Caco-2 (cell line): ENCODE measurements at places on chromosomes 12 and 14. TPM values are rescaled to one million over a fixed set of nuclear protein-coding genes. Genes with fewer than 3 reads are reported as not detected.

DNA sequence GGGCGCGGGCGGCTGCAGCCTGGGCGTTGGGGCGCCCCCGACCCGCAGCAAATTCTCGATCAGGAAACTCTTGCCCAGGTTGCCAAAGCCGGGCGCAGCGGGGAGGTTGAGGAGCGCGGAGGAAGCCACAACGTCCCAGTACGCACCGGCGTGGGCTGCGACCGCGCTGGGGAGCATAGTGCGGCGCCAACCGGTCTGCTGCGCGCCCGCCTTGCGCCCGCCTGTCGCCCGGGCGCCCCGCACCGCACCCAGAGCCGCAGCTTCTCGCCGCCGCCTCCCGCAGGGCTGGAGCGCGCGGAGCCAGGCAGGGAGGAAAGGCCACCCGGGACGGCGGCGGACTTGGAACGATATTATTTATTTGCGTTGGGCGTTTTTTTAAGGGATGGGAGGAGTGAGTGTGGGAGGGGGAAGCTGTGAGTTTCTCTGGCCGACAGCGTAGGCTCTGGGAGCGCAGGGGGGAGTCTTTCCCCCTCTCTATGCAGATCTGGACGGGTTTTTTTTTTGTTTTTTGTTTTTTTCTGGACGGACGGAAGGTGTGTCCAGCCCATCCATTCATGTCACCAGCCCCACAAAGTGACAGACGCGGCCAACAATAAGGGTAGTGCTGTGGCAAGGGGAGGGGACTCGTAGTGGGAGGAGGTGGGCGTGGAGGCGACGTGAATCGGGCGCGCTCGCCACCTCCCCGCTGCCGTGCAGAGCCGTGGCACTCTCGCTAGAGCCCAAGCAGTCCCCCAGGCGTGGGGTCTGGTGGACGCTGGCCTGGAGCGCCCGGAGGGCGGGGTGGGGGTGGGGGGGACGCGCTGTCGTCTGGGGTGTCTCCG, at the start of gene DBX2:
TSS of gene DBX2 (minus strand) at position 349 of the 821 bp plus-strand sequence. CDS start at position 177, 172 bp downstream.
- DNase-seq, result no peak
- H3K4me3 ChIP-seq, result peak within 1 kb of the TSS; percentile 1; the same call in 1 of the 2 replicates
- no peak within 1 kb of the TSS for H3K27ac ChIP-seq

GRCh38 chr14:38559711-38560110, 303.8 kb upstream of the CLEC14A start:
- DNase-seq, result no peak
- H3K4me1 ChIP-seq, result no peaks in the 10 kb centered on the region
- H3K27ac ChIP-seq, result no peak overlapping the region
- no peaks in the 10 kb centered on the region for H3K36me3 ChIP-seq
- no peak overlapping the region for H3K4me3 ChIP-seq

DNA sequence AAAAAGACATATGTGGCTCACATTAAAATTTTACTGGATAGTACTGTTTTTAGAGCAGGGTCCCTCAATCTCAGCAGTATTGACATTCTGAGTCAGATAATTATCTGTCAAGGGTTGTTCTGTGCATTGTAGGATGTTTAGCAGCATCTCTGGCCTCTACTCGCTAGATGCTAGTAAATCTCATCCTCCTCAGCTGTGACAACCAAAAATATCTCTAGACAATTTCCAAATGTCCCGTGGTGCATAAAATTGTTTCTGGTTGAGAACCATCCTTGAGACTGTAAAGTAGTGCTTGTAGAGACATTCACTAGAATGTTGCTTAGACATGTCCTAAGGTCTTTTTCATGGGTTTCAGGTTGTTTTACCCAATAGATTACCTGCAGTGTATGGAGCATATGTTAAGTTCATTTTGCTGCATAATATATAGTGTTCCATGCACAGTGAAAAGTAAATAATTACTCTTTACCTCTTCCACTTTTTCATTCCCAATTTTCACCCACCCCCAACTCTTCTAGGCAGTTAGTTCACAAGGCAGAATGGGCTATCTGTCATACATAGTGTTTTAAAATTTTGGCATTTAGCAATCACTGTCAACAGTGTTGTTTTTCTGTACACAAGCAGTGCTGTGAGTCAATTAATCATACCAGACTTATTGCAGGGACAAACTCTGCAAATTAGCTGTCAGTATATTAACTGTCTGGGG, 200.2 kb upstream of the SLC38A2 start:
- H3K4me3 ChIP-seq, result no peak overlapping the region
- H3K4me1 ChIP-seq, result no peaks in the 10 kb centered on the region
- DNase-seq, result no peak
- H3K27ac ChIP-seq, result no peak overlapping the region

DNA sequence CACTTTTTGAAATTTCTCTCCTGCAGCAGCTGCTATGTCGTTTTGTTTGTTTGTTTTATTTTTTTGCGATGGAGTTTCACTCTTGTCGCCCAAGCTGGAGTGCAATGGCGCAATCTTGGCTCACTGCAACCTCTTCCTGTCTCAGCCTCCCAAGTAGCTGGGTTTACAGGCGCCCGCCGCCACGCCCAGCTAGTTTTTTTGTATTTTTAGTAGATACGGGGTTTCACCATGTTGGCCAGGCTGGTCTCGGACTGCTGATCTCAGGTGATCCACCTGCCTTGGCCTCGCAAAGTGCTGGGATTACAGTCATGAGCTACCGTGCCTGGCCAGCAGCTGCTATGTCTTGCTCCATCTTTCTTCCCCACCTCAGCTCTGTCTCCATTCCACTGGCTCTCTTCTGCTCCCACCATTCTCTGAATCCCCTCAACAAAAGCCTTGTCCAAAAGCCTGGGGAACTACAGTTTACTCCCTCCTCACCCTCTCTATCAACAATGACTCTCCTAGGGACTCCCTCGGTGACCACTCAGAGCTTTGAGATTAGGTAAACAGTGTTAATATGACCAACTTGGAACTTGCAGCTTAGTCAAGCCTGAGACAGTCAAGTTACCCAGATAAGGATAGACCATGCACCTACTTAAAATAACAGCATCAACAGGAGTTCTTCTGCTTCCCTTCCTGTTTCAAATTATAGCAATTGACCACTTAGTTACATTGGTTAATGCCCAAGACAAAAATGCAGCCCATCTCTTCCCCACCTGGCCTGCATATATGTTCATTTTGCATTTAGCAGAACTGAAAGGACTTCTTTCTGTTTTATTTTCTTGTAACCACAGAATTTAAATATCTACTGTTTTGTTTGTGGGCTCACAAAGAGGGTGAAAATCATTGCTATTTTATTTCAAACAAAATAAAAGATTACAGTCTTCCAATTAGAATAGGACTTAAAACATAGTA, 189.0 kb upstream of the AMIGO2 start:
- no peak for DNase-seq
- no peaks in the 10 kb centered on the region for H3K36me3 ChIP-seq

LRRC10 gene
- not detected in 2 replicates for total RNA-seq

BEGAIN gene
- total RNA-seq, result 0.54 TPM in 1 of 2 replicates, not detected in the other

GRCh38 chr12:20578142-20578541, 117.0 kb upstream of the SLCO1C1 start:
- no peaks in the 10 kb centered on the region for H3K36me3 ChIP-seq
- no peak for DNase-seq
- H3K4me1 ChIP-seq, result no peaks in the 10 kb centered on the region
- no peaks in the 10 kb centered on the region for H3K27me3 ChIP-seq
- no peak overlapping the region for H3K27ac ChIP-seq

DNA sequence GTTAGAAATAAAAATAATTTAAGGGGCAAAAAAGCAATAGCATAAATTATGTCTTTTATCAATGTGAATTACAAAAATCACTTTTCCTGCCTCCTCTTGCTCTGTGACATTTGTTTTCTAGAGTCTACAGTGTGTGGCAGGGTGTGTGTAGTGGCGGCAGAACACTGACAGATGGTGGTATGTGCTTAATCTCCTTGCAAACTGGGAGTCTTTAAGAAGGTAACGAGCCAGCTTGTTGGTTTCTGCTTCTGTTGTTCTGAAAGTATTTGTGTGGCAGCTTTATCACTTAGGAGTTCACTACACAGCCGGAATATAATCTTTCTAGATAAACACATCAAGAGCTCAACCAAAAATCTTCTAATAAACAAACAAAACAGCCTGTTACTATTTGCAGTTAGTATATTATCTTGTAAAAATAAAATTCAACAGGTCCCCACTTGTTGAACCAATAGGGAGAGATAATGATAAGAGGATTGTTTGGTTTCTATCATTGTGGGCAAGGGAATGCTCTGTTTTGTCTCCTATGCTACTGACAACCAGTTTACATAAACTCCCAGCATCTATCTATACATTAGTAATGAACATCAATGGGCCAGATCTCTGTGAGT, 13.0 kb downstream of the CDKL1 start:
- H3K4me3 ChIP-seq, result no peak overlapping the region
- DNase-seq, result peak; percentile 26
- no peak overlapping the region for H3K27ac ChIP-seq

GNG2 gene
- 8.6 and 16.1 TPM in 2 replicates for total RNA-seq

- no peak overlapping the region for H3K27ac ChIP-seq
- no peaks in the 10 kb centered on the region for H3K27me3 ChIP-seq
- no peak overlapping the region for H3K4me3 ChIP-seq
- no peaks in the 10 kb centered on the region for H3K36me3 ChIP-seq
- H3K4me1 ChIP-seq, result 0 out of 2 replicates have a peak, but pooled peaks cover 3% of the 10 kb centered on the region
Measured at GRCh38 chr12:96495841-96496545, 6.6 kb downstream of the CFAP54 start.

VRTN gene
- 1.7 and 1.8 TPM in 2 replicates for total RNA-seq

DNA sequence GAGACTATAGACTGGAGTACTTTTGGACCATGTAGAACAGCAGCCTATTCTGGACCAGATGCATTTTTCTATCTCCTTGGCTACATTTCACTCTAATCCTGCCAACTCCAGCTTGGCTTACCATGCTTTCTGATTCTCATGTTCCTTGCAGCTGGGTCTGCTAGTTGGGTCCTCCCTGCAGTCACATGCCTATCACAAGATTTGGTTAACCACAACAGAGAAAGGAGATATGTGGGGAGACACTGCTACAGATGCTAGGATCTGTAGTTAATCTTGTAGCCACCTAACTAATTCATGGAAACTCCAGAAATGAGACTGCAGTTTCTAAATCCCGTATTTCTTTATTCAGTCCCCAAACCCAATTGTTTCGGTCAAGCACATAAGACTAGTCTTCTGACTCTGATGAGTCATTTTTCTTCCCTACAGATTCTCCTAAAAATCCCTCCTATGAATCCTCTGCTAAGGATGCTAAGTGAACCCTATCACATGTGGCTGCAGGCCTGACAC, 410.6 kb downstream of the DAD1 start:
- no peak for DNase-seq
- peaks cover 28% of the 10 kb centered on the region for H3K4me1 ChIP-seq
- H3K36me3 ChIP-seq, result no peaks in the 10 kb centered on the region
- no peaks in the 10 kb centered on the region for H3K27me3 ChIP-seq

GRCh38 chr14:98296895-98297294, 975.1 kb downstream of the BCL11B start:
- no peak overlapping the region for H3K4me3 ChIP-seq
- H3K4me1 ChIP-seq, result no peaks in the 10 kb centered on the region
- H3K27ac ChIP-seq, result no peak overlapping the region
- no peak for DNase-seq

ARID4A gene
- total RNA-seq, result 30.7 and 31.5 TPM in 2 replicates

GRCh38 chr14:92310776-92311375, 12.1 kb upstream of the SLC24A4 start:
- DNase-seq, result no peak
- no peak overlapping the region for H3K4me3 ChIP-seq
- H3K4me1 ChIP-seq, result no peaks in the 10 kb centered on the region
- H3K27ac ChIP-seq, result no peak overlapping the region

- H3K4me1 ChIP-seq, result no peaks in the 10 kb centered on the region
- H3K4me3 ChIP-seq, result no peak overlapping the region
- DNase-seq, result no peak
- H3K27ac ChIP-seq, result no peak overlapping the region
Measured at GRCh38 chr14:85762526-85762925, 232.6 kb downstream of the FLRT2 start.

TEAD4 gene
- 96.2 and 97.8 TPM in 2 replicates for total RNA-seq

TMCC3 gene
- total RNA-seq, result 2.1 and 4.3 TPM in 2 replicates

GRCh38 chr12:87491089-87491488, 538.1 kb downstream of the C12orf50 start:
- DNase-seq, result peak; percentile 2
- peaks cover 6% of the 10 kb centered on the region; the same call in 1 of the 2 replicates for H3K4me1 ChIP-seq
- H3K4me3 ChIP-seq, result no peak overlapping the region
- no peaks in the 10 kb centered on the region for H3K27me3 ChIP-seq
- no peaks in the 10 kb centered on the region for H3K36me3 ChIP-seq

SPRING1 gene
- total RNA-seq, result 68.5 and 69.6 TPM in 2 replicates

- no peak overlapping the region for H3K4me3 ChIP-seq
- no peaks in the 10 kb centered on the region for H3K27me3 ChIP-seq
- DNase-seq, result no peak
- no peaks in the 10 kb centered on the region for H3K36me3 ChIP-seq
- peaks cover 7% of the 10 kb centered on the region; the same call in 1 of the 2 replicates for H3K4me1 ChIP-seq
Measured at GRCh38 chr12:54431911-54432814, 13.1 kb upstream of the ITGA5 start.

DNA sequence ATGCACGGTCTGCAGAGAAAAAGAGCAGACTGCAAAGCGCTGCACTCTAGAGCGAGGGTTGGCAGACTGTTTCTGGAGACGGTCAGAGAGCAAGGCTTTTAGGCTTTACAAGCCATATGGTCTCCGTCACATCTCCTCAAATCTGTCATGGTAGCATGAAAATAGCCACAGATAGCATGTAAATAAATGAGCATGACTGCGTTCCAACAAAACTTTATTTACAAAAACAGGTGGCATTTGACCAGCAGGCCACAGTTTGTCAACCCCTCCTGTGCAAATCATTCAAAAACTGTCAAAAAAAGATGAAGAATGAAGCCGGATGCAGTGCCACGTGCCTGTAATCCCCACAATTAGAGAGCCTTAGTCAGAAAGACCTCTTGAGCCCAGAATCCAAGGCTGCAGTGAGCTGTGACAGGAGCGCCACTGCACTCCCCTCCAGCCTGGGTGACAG, 18.9 kb downstream of the SYNE3 start:
- peaks cover 70% of the 10 kb centered on the region for H3K4me1 ChIP-seq
- no peak for DNase-seq
- no peaks in the 10 kb centered on the region for H3K36me3 ChIP-seq
- no peak overlapping the region for H3K27ac ChIP-seq
- H3K4me3 ChIP-seq, result no peak overlapping the region
- H3K27me3 ChIP-seq, result no peaks in the 10 kb centered on the region

HVCN1 gene
- 0.23 TPM in 1 of 2 replicates, not detected in the other for total RNA-seq

GRCh38 chr14:59600211-59600945, 23.8 kb upstream of the CCDC175 start:
- H3K4me3 ChIP-seq, result no peak overlapping the region
- H3K27ac ChIP-seq, result peak overlapping the region; percentile 85
- H3K4me1 ChIP-seq, result peaks cover 17% of the 10 kb centered on the region
- no peaks in the 10 kb centered on the region for H3K27me3 ChIP-seq

GRCh38 chr12:71648537-71648936, 15.1 kb downstream of the ZFC3H1 start:
- H3K27me3 ChIP-seq, result no peaks in the 10 kb centered on the region
- no peak overlapping the region for H3K4me3 ChIP-seq
- H3K4me1 ChIP-seq, result no peaks in the 10 kb centered on the region; the same call in 1 of the 2 replicates
- no peak for DNase-seq
- no peak overlapping the region for H3K27ac ChIP-seq
- H3K36me3 ChIP-seq, result no peaks in the 10 kb centered on the region

GRCh38 chr12:13536219-13536910, 339.8 kb downstream of the EMP1 start:
- no peak overlapping the region for H3K27ac ChIP-seq
- no peak overlapping the region for H3K4me3 ChIP-seq
- DNase-seq, result no peak
- H3K36me3 ChIP-seq, result no peaks in the 10 kb centered on the region

ADCY6 gene
- 89.8 and 92.9 TPM in 2 replicates for total RNA-seq

SPIC gene
- total RNA-seq, result not detected in 2 replicates
